ENCODE measurements at places on chromosomes 5 and 9. TPM values are rescaled to one million over a fixed set of nuclear protein-coding genes. Genes with fewer than 3 reads are reported as not detected.

The TMC1 gene
- total RNA-seq = not detected

The FXN gene
- 5.5 TPM for total RNA-seq

The CDH12 gene
- total RNA-seq = not detected

The SMIM33 gene
- not detected for total RNA-seq

The PCDHB12 gene
- total RNA-seq = 0.17 TPM

The TLX3 gene
- total RNA-seq = not detected

The BAAT gene
- total RNA-seq = not detected

The NR2F1 gene
- 3.5 TPM for total RNA-seq

The PRUNE2 gene
- total RNA-seq = 1.5 TPM

Measured in mammary epithelial cell (primary cell).